ENCODE measurements at places on chromosomes 4 and X.

DNA sequence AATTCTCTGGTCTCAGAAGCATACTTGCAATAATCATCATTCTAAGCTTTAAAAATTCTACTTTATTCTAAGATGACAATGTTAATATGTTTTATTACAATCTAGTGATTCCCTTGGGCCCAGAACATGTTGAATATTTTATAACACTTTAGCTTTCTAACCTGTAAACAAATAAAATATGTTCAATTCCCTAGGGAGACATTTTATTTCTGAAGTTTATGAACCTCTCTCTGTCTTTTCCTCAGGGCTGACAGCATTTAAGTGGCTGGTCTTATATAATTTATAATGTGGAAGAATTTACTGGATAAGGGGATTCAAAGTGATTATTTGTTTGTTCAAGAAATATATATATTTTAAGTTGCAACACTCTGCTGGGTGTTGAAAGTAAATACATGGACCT, 55.3 kb upstream of the NPFFR2 start:
- no peak for DNase-seq

- DNase-seq, result no peak
Observed at GRCh38 chrX:72663737-72664136, 50.4 kb downstream of the PHKA1 start.

- no peak for DNase-seq
Observed at GRCh38 chr4:82071951-82072350, 301.8 kb downstream of the HNRNPD start.

- DNase-seq, result no peak
Observed at GRCh38 chr4:156676116-156676851, 295.3 kb downstream of the PDGFC start.

GRCh38 chr4:189511581-189511980, 429.1 kb upstream of the FRG1 start:
- DNase-seq, result no peak

GRCh38 chr4:101987623-101988243, 197.2 kb downstream of the BANK1 start:
- DNase-seq, result no peak

DNA sequence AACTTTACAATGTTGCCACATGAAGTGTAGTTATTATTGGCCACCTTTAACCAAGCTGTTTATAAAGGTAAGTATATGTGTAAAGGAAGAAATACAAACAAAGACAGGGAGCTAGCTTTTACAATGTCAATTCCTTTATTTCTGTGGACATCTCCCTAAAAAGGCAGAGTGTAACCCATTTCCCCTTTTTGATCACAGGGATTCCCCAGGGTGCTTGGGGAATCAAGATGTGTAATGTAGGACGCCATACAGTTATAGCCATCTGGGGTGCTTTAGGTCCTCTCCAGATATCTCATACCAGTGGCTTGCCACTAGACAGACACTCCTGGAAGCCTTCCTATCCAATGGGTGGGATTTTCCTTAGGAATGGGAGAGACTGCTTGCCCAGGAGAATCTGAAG, 4.2 kb upstream of the CUL4B start:
- DNase-seq, result no peak

- DNase-seq, result no peak
Observed at GRCh38 chrX:70172964-70173363, 4.3 kb upstream of the DGAT2L6 start.

DNA sequence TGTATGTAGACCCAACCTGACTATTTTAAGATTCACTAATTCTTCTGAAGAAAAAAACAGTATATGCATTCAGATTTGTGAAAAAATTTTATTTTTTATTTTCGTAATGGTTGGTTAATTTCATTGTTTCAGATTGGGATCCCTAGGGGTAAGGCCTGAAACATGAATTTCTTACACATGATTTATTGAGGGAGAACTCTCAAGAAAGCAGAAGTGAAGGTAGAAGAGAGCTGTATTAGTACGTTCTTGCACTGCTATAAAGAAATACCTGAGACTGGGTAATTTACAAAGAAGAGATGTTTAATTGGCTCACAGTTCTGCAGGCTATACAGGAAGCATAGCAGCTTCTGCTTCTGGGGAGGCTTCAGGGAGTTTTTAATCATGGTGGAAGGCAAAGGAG, 611.9 kb upstream of the TECRL start:
- no peak for DNase-seq

Data from GM13976 (cell line).